ENCODE measurements at places on chromosomes 1 and 21.

DNA sequence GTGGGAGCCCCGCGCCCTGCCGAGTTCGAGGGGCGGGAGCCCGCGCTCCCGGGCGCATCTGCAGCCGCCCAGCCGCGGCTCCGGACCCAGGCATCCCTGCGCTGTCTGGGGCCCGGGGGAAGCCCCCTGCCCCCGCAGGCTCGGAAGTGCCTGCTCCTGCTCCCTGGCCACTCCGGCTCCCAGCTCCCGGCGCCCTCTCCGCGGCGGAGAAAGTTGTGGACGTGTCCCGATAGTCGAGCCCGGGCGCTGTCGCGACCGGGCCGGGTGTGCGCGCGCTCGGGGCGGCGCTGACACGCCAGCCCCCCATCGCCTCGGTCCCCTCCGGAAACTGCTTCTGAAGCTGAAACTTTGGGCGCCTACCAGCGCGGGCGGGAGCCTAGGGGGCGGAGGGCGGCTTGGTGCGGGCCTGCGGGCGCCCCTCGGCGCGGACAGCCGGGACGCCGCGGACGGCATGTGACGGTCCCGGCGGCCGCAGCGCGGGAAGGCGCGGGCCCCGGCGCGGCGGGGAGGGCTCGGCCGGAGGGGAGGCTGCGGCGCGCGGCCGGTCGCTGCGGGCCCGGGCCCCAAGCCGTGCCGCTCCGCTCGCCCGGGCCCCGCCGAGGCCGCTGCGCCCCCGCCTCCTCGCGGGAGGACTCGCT, 515 bp downstream of the MAN1C1 start:
- DNase-seq, result no peak

GRCh38 chr1:47396671-47397196, 19.4 kb upstream of the FOXE3 start:
- DNase-seq, result no peak

GRCh38 chr1:223813645-223814044, 32.1 kb downstream of the TP53BP2 start:
- no peak for DNase-seq

GRCh38 chr1:86957221-86957620, 42.8 kb downstream of the HS2ST1 start:
- DNase-seq, result no peak

DNA sequence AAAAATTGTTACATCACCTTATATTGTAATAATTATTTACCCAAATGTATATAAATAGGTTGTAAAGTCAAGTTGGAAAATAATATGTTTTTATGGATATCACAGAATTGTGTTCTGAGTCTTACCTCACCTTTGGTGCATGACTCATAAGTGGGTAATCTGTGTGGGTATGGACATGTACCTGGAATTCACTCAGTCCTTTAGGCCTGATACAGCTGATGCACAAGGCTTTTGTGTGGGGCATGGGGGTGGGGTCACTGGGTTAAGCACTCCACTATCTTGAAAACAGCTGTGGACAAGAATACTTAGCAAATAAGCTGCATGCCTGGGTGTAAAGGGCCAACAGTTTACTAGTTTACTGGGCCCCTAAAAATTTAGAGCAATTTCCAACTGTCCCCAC, 34.4 kb downstream of the INKA2 start:
- no peak for DNase-seq

DNA sequence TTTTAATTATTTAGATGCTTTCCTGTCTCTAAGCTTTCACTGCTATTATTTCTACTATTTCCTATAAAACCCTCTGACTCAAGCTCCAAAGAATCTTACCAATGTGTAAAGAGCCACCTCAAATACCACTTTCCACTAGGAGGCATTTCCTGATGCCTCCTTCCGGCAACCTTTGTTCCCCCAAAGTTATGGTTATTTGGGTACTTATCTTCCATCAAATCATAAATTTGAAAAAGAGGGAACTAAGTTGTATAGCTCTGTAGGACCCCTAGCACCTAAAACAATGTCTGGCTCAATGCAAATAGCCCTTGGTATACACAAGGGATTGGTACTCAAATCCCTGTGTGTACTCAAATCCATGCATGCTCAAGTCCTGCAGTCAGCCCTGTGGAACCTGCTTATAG, 79.6 kb downstream of the NME7 start:
- DNase-seq, result no peak

Measured in effector memory CD4-positive, alpha-beta T cell (primary cell).